ENCODE measurements at places on chromosomes 7 and 10.

GRCh38 chr7:151201344-151201743 is 8.9 kb downstream of the H2BK1 start:
- no peak for DNase-seq

DNA sequence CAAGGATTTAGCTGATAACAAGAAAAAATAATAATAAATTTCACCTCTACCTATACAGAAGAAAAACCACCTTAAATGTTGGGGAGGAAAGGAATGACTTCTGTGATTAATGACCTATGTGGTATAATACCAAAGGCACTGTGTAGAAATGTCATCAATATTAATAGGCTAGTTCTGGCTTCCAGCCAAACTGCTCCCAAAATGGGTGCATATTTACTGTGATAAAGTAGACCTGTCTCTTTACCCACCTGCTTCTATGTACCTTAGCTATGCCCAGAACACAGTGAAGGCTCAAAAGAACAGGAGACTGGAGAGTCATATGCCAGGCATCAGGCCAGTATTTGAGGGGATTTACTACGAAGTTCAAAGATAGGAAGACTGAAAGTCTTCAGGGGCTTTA is 76.0 kb downstream of the ATE1 start:
- DNase-seq: no peak

DNA sequence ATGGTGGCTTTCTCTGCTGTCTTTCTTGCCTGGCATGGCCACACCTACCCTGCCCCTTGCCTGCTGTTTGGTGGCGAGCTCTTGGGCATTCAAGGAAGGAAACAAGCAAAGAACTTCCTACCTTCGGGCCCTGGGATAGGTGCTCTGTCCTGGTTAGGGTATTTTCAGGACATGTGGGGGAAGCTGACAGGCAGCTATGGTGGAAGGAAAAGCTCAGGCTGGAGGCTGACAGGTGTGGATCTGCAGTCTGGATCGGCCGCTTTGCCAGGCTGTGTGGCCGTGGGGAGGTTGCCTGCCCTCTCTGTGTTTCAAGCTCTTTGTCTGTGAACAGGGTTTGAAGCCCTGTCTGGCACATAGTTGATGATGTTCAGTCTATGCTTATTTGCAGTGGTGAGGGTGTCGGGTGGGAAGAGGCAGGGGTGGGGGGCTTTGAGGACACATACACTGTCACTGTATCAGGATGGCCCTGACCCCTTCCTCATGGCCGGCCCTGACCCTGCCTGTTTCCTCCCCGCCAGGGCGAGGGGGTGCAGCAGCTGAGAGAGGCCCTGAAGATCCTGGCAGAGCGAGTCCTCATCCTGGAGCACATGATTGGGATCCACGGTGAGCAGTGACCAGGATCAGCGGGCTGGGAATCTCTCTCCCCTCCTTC is 73.7 kb downstream of the MYL10 start:
- no peak for DNase-seq

DNA sequence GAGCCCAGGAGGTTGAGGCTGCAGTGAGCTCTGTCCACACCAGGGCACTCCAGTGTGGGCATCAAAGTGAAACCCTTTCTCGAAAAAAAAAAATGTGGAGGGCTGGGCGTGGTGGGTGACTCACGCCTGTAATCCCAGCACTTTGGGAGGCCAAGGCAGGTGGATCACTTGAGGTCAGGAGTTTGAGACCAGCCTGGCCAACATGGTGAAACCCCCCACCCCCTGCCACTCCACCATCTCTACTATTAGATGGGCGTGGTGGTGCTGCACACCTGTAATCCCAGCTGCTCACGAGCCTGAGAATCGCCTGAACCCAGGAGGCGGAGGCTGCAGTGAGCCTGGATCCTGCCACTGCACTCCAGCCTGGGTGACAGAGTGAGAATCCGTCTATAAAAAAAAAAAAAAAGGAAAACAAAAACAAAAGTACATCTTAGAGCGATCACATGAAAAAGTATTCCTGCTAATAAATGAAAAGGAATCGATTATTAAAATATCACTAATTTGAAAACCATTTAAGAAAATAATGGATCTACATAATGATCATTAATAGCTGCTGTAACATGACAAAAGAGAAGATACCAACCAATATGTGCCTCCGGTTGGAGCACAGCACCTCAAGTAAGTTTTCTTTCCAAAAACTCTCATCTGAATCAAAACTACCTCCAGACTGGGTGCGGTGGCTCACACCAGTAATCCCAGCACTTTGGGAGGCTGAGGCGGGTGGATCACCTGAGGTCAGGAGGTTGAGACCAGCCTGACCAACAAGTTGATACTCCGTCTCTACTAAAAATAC is 4.9 kb downstream of the HNRNPF start:
- no peak for DNase-seq

DNA sequence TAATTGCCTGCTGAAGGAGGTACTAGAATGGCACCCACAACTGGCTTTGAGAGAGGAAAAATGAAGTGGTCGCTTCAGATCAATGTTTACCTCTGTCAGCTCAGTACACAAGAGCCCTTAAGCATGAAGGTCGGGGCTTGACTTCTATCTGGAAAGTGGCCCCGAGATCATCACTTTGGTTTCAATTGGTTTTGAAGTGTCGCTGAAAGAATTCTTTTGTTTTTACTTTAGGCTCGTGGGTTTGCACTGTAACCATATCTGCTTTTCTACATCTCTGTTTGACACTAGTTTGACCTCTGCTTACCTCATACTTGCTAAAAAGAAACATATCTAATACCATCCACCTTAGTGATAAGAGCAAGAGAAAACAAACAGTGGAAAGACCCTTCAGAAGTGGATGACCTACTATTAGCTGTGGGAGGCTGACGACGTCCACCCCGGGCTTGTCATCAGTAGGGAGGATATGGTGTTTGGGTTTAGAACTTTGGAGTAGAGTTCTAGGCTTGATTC is 361.8 kb downstream of the GATA3 start:
- no peak for DNase-seq

DNA sequence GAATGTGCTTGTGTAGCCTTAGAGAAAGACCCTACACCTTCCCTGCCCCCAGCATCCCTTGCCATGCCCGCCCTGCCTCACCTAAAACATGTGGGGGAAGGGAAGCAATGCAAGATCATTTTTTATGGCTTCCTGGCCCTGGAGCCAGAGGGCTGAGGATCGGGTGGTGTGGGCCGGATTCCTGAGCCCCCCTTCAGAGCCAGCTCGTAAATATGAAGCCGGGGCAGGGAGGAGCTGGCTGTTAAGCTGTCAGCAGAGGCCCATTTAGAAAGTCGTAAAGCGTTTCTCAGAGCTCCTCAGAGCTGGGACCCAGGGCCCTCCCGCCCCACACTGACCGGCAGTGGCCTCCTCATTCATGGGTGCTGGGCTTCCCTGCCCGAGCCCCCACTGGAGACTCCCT is 23.9 kb downstream of the UNC5B start:
- no peak for DNase-seq

DNA sequence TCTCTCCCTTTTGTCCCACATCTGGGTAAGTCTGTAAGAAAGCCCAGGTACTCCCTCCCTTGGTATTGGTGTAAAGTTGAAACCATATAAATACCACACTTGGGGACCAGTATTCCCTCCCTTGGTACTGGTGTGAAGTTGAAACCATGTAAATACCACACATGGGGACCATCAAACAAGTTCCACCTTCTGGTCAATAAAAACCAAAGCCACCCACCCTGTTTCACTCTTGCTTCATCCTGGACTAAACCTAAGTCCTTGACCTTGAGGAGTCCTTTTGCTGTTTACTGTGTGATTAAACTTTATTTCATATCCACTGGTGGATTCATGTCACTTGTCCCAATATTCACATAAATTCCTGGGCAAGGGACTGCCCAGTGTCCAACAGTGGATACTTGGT is 8.4 kb downstream of the P4HA1 start:
- DNase-seq: no peak

GRCh38 chr7:150737265-150738055 is at the start of gene GIMAP5:
GIMAP5 (plus strand) TSS chr7:150737418; CDS start chr7:150740885, 3,467 bp downstream.
- no peak for DNase-seq

DNA sequence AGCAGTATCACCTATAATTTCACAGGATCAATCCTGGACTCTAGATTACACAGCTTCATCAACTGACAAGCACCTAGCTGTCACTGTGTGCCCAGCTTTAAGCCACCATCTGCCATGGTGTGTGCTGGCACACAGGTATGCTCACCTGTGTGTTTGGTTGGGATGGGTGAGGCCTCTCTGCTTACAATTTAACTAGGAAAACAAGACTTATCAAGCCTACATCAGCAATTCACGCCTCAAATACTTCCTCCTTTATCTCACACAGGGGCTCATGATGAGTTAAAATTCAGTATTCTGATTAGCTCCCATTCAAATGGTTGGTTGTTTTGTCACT is 608.2 kb downstream of the PARD3 start:
- no peak for DNase-seq

GRCh38 chr7:54882694-54883093 is 123.7 kb upstream of the SEC61G start:
- no peak for DNase-seq

DNA sequence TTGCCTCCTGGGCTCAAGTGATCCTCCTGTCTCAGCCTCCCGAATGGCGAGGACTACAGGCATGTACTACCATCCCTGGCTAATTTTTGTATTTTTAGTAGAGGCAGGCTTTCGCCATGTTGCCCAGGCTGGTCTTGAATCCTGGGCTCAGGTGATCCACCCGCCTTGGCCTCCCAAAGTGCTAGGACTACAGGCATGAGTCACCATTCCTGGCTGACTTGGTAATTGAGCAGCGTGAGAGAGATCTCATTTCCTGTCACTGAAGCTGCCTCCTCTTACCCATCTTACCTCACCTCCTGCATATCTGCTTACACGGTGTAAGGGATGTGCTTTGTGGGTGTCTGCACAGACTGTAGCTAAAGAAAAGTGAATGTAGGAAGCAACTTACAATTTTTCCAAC is 9.7 kb downstream of the IFIT3 start:
- no peak for DNase-seq

DNA sequence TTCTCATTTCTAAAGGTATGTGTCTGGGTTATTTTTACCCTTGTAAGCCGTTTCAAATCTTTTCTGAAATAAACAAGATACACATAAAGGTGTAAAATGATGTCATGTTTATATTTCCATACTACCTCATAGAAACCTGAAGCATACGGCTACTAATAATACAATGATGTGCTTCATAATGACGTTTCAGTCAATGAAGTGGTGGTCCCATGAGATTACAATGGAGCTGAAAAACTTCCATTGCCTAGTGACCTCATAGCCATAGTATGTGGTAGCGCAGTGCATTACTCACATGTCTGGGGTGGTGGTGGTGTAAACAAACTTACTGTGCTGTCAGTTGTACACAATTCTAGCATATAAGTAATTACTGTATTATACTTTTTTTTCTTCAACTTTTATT is 24.9 kb downstream of the EPDR1 start:
- no peak for DNase-seq

GRCh38 chr10:75401569-75402485 is at the start of gene ZNF503:
ZNF503 (minus strand) TSS chr10:75401764; CDS start chr10:75401419, 345 bp downstream.
- DNase-seq: peak; percentile 90

- no peak for DNase-seq
Measured at GRCh38 chr10:33272635-33273034, 61.8 kb downstream of the NRP1 start.

- DNase-seq: no peak
Measured at GRCh38 chr10:45444022-45444421, 70.0 kb downstream of the ALOX5 start.

DNA sequence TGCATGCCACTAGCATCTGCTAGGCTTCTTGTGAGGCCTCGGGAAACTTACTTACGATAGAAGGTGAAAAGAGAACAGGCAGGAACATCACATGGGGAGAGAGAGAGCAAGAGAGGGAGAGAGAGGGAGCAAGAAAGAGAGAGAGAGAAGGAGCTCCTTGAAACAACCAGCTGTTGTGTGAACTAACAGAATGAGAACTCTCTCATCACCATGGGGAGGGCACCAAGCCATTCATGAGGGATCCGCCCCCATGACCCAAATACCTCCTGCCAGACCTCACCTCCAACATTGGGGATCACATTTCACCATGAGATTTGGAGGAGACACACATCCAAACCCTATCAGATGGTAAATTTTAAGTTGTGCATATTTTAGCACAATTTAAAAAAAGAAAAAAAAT is 1217.2 kb downstream of the TYW1 start:
- DNase-seq: no peak

DNA sequence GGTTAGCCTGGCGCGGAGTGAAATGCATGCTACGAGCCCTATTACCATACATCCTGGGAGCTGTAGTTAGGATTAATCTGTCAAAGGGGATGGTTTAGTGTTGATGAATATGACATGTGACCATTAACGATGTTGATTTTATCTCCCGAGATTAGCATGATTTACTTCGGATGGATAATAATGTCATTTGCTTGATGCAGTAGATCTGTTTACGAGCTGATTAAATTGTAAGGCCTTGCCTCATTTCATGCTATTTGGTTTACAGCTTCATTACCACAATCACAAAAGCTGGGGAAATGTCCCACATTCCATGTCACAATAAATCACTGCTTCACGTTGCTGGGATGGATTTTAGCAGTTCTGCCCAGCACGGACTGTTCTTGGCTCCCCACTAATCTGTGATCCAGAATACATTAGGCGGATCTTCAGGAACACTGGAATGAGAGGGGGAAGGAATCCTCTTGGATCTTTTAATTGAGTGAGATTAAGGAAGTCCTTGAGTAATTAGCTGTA is 22.3 kb downstream of the ZNF503 start:
- no peak for DNase-seq

- no peak for DNase-seq
Measured at GRCh38 chr10:7211857-7212577, 198.8 kb downstream of the SFMBT2 start.

DNA sequence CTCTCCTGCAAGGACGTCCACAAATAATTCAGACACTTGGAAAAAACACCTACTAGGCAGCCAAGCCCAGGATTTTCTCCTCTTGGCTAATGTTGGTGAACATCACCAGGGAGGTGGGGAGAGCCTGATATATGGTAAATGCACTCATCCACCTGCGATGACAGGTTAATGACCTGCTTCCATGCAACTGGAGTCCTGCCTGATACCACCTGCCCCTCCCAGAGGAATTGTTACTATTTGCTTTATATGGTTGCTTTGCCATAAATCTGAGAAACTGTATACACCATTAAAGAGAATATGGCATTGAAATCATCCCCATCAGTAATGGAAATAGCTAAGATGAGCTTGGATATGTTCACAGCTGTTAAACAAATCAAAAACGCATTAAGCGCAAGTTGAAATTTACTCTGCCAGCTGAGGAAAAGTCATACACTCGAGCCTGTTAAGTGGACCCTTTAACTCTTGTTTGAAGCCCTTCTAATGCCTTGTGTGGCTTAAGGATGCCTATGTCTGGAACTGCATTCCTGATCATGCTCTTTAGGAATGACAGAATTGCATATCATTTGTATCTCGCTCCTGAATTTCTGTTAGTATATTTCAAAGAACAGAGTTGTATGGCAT is 208.3 kb downstream of the PRPF18 start:
- no peak for DNase-seq

DNA sequence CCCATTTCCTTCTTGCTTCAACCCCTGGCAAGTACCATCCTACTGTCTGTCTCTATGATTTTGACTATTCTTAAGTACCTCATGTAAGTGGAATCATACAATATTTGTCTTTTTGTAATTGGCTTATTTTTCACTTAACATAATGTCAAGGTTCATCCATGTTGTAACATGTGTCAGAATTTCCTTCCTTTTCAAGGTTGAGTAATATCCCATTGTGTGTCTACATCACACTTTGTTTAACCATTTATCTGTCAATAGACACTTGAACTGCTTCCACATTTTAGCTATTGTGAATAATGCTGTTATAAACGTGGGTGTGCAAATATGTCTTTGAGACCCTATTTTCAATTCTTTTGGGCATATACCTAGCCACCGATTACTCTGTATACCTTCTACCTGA is 14.0 kb upstream of the CDK14 start:
- DNase-seq: no peak

Data from hypothalamus (tissue), 51 donors.